Stimulated activated CD8-positive, alpha-beta memory T cell treated with anti-CD3 and anti-CD28 coated beads, Interleukin-4, amount 100 ng/mL, for 1 hour (primary cell): ENCODE measurements at places on chromosomes 2 and 18.

GRCh38 chr18:3773303-3773702 is 323.3 kb downstream of the TGIF1 start:
- DNase-seq = no peak

- DNase-seq = no peak
Observed at GRCh38 chr2:58900246-58901027, 659.3 kb upstream of the FANCL start.

GRCh38 chr2:150178591-150178990 is 308.9 kb downstream of the RND3 start:
- DNase-seq = no peak

DNA sequence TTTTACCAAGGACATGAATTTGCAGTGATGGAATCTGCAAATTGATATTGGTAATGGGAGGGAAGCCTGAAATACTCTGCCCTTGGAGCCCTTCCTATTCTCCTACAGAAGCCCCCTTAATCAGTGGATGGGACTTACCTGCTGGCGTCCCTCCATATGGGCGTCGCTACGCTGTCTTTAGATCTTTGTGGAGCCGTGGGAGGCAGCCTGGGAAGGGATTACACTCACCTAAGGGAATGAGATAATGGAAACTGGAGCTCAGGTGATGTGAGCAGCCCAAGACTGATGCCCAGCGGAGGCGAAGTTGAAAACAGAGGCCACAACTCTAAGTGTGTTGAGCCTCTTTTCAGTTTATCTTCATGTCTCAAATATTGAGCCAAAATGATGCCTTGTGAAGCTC is 306.6 kb downstream of the MYCN start:
- DNase-seq = no peak

DNA sequence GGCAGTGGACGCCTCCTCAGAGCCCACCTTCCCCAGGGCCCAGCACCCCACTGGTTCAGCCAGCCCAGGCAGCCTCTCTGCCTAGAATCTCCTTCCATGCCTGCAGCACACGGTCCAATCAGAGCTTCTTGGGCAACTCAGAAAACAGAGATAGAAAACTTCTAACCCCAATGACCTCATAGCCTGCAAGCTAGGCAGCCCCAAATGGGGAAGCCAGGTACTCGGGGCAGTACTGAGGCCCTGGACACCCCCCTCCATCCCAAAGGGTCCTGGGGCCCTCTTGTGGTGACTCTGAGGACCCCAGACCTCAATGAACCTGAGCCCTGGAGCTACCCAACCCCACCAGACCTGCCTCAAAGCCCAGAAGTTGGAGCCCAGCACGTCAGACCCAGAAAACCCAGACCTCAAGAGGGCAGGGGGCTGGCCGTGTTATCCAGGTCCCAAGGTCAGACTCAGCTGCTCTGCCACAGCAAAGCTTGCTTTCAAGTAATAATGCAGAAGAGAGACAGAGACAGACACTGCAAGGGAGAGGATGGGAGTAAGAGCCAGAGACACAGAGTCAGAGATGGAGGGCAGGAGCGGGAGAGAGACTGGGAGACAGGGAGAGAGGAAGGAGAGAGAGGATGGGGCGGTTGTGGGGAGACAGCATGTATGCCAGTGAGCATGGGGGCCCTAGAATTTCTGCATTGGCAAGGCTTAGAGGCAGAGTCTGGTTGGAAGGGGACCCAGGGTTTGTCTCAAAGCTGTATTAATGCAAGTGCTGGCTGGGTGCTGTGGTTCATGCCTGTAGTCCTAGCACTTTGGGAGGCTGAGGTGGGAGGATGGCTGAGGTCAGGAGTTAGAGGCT is 28.2 kb downstream of the SERTAD2 start:
- no peak for DNase-seq

- DNase-seq = no peak
Observed at GRCh38 chr2:200379481-200380090, 73.1 kb downstream of the SPATS2L start.

DNA sequence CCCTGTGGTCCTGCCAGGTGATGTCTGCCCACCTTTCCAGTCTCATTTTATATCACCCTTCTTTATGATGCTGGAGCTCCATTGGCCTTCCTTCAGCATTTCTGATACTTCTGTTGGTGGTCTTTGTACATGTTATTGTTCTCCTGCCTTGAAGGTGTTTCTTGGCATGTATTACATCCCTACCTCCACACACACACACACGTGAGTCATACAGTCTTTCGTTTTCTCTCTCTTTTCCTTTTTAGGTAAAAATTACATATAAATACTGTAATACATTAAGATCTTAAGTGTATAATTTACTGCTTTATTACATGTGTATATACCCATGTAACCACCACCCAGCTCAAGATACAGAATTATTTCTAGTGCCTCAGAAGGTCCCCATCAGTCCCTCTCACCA is 10.2 kb upstream of the ADGRF3 start:
- no peak for DNase-seq

- DNase-seq = no peak
Observed at GRCh38 chr2:241314226-241315092, 1.0 kb downstream of the HDLBP start.

- DNase-seq = no peak
Observed at GRCh38 chr2:7673853-7674252, 756.6 kb downstream of the RNF144A start.

DNA sequence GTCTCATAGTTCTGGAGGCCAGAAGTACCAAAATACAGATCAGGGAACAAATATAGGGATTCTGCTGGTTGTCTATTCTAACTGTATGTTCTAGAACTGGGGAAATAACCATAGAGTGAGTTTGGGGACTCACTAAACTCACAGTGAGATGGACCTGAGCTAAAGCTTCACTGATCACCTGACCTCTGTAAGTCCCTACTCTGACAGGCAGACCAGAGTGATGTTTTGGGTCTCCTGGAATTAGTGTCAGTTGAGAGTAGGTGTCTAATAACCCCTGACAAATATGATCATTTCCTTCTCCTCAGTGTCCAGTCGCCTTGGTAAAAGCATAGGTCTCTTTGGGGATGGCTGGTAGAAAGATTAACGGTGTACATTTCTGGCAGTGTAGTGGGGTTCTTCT is 14.2 kb downstream of the PIKFYVE start:
- DNase-seq = no peak

DNA sequence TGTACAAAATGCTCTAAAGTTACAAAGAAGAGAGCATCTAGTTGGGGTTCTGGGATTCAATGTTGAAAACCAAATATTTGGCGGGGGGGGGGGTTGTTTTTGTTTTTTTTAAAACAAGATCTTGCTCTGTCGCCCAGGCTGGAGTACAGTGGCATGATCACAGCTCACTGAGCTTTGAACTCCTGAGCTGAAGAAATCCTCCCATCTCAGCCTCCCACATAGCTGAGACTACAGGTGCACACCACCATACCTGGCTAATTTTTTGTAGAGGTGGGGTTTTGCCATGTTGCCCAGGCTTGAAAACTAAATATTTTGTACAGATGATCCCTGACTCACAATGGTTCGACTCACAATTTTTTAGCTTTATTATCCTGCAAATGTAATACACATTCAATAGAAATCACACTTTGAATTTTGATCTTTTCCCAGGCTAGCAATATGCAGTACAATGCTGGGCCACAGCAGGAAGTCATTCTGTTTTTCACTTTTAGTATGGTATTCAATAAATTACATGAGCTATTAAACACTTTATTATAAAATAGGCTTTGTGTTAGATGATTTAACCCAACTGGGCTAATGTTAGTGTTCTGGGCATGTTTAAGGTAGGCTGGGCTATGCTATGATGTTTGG is 7.6 kb downstream of the BARD1 start:
- DNase-seq = no peak

GRCh38 chr18:73923866-73924265 is 223.8 kb downstream of the FBXO15 start:
- no peak for DNase-seq

GRCh38 chr2:226002438-226002837 is 602.9 kb downstream of the NYAP2 start:
- DNase-seq = no peak

- no peak for DNase-seq
Observed at GRCh38 chr18:72181241-72181764, 362.8 kb downstream of the CBLN2 start.

DNA sequence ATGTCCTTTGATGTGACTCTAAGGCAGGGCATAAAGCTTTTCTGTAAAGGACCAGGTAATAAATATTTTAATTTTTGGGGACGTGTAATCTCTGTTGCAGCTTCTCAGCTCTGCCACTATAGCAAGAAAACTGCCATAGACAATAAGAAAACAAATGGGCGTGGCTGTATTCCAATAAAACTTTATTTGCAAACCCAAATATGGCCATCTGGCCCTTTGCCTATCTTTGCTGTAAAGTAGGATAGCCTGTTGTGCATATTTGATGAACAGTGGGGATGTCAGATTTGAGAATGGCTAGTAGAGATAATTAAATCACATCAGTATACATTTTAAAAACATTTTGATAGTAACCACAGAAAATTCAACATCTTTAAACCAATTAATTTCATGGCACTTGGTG is 95.6 kb upstream of the NOSTRIN start:
- DNase-seq = no peak

GRCh38 chr2:42136782-42137124 is 32.4 kb upstream of the EML4 start:
- DNase-seq = no peak

DNA sequence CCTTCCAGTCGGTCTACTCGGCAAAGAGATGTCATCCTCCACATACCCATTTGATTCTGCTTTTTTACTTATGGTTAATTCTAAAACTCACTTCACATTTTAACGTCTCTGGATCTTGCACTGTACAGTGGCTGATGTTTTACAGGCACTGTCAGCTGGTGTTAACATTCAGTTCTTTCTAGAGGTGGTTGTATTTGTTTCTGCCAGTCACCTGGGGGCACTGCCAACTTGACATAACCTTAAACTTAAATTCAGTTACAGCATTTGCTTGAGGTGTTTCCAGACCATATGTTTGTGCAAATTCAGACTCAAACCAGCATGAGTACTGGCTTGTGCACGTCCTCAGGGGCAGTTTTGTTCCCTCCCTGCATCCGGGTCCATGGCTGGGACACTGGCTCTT is 5.3 kb upstream of the TMEM185B start:
- DNase-seq = no peak

GRCh38 chr2:155310589-155310988 is 612.1 kb downstream of the KCNJ3 start:
- DNase-seq = no peak

DNA sequence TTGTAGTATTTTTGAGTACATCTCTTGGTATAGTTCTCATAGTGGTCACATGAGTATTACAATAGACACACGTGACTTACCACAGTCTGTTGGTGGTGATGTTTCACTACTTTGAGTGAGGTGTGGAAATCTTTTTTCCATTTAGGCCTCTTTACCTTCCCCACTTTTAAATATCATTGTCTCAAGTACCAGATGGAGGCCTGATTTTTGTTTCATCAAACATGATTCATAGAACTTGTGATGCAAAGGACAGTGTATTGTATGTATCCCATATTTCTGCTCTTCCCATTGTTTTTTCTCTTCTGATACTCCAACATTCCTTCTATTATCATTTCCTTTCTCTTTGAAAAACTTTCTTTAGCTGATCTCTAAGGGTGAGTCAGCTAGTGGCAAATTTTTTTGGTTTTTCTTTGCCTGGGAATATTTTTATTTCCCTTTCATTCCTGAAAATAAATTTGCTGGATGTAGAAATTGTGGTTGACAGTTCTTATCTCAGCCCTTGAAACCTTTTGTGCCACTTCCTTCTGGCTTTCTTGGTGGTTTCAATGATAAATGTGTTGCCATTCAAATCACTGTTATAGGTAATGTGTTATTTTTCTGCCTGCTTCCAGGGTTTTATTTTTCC is 32.8 kb downstream of the RFX8 start:
- no peak for DNase-seq

GRCh38 chr2:42084231-42084671 is 36.4 kb downstream of the PKDCC start:
- DNase-seq = no peak

GRCh38 chr2:9228088-9228751 is 21.6 kb downstream of the ASAP2 start:
- no peak for DNase-seq

- no peak for DNase-seq
Observed at GRCh38 chr2:37325625-37326071, 1.0 kb upstream of the PRKD3 start.

- DNase-seq = no peak
Observed at GRCh38 chr2:233706720-233707119, 6.0 kb upstream of the UGT1A5 start.

GRCh38 chr18:57649556-57650500 is 28.2 kb upstream of the NARS1 start:
- no peak for DNase-seq

GRCh38 chr2:3094999-3095958 is 282.3 kb downstream of the EIPR1 start:
- DNase-seq = no peak

GRCh38 chr18:79380816-79381806 is 14.6 kb upstream of the NFATC1 start:
- peak; percentile 50 for DNase-seq

DNA sequence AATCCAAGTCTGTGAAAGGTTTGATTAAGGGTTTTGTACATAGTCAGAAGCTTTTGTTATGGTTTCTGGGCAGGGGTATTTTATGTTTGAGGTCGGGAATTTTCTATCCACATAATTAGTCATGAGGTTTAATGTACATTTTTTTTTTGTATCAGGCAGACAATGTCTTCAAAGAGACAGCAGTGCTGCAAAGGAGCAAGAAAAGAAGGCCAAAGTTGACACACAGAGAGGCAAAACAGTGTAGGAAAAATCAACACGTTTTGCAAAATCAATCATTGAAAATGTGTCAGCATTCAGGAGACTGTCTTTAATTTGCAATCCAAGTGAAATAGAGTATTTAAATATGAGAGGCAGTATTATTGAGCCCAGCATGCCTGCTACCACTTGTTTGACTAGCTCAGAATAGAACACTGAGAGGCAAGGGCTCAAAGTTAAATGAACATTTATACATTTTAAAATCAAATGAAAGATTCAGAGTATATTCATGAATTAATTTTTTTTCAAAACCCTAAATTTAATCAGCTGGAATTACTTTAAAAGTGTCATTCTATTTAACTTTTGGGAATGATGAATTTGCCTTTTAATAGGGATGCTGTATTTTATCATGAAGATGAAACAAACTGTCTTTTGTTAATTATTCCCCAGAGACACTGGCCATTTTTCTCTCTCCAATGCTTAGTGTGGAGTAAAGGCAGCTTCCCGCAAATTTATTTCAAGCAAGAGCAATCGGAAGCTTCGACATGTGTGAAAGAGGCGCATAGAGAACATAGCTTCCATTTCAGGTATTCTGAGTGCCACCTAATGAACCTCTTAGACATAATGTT is 11.3 kb downstream of the VRK2 start:
- DNase-seq = no peak
